ENCODE measurements at places on chromosomes 5 and 9.

- no peak for DNase-seq
Observed at GRCh38 chr5:100771181-100771580, 131.9 kb downstream of the ST8SIA4 start.

GRCh38 chr9:137113385-137114159, 961 bp downstream of the DPP7 start:
- no peak for DNase-seq

DNA sequence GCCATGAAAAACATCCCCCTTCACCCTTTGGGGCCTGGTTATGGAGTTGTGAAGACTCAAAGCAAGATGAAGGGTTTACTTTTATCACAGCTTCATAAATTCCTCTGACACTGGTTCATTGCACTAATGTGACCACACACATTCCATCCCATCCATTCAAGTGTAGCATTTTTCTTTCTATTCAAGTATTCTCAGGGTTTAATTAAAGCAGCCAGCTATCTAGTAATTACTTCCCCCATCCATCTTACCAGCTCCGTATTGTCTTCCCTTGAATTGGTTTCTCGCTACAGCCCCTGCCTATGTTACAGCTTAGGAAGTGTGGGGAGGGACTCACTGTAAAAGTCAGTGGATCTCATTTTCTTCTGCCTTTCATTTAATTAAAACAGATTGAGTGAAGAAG, 387.0 kb upstream of the RFX3 start:
- DNase-seq = no peak

- DNase-seq = no peak
Observed at GRCh38 chr9:110486218-110486617, 93.3 kb downstream of the SVEP1 start.

GRCh38 chr9:121780177-121781040, 129.0 kb downstream of the DAB2IP start:
- no peak for DNase-seq

- peak; percentile 28 for DNase-seq
Observed at GRCh38 chr9:19493174-19493811, 84.5 kb downstream of the ACER2 start.

DNA sequence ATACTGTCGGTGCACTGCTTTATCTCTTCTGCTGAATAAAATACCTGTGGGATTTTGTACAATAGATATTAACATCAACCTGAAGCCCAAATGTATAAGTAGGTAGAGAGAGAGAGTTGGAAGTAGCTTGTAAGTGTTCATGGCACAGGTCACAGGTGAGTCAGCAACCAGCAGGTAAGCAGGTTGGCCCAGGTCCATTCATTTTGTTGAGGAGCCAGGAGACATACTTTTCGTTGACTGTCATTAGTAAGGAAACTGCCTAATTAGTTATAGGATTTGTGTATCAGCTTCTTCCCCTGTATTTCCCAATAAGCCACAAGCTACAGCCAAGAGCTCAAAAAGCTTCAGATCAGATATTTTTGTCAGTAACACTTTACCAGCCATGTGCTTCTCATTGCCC, 650.8 kb downstream of the IRX1 start:
- no peak for DNase-seq

DNA sequence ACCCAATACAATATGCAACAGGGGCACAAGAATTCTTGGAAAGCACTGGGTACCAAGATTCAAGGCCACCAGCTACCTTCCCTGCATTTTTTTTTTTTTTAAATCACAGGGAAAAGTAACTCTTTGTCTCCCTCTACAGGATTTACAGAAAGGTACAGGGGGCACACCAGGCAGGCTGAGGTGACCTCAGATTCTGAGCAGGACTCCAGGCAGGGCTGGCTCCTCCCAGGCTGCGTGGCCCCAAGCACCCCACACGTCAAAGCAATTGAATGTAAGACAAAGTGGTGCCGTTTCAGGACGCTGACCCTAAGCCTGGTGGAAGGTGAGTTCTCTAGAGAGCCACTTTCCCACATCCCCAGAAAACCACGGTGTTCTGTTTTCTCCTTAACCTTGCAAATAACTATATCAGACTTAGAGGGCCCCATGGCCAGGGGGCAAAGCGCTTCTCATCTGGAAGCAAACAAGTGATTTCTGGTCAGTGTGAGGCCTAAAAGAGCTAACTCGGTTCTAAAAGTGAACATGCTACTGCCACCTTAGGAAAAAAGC, 222.6 kb downstream of the ROR2 start:
- DNase-seq = peak; percentile 62

DNA sequence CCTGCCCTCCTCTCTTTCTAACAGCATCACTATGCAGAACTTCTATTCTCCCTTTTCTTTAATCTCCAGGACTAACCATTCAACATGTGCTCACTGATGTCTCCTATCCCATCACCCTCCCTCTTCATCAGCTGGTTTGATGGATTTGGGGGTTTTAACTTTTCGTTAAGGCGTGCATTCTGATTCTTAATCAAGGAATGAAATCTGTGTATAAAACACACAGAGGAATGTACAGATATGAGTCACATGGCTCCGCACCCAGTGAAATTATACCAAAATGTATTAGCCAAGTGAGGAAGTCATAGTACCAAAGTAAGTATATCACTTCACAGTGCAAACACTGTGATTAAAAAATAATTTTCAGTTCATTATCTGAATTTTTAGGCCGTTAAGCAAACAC, 35.2 kb downstream of the MARCHF11 start:
- DNase-seq = no peak

- no peak for DNase-seq
Observed at GRCh38 chr5:122701640-122702523, 73.0 kb upstream of the SNX2 start.

GRCh38 chr9:34603610-34604231, 8.2 kb downstream of the RPP25L start:
- DNase-seq = peak; percentile 67

- DNase-seq = peak; percentile 82
Observed at GRCh38 chr5:75049456-75050351, 2.7 kb downstream of the GCNT4 start.

DNA sequence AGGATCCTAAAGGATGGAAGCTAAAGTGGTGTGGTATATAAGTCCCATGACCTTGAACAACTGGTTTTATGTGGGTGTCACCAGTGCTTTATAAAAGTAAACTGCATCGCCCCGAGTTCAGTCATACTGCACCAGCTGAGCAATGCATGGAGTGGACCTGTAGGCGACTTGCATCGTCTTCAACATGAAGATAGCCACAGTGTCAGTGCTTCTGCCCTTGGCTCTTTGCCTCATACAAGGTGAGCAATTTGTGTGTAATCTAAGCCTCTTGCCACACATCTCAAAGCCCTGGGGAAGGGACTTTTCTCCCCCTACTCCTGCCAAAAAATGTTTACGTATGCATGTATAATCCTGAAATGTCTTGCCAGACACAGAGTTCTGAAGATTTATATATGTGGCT, at the start of gene SPINK5:
TSS of gene SPINK5 (plus strand) at position 120 of the 400 bp plus-strand sequence. CDS start at position 185, 65 bp downstream.
- no peak for DNase-seq

DNA sequence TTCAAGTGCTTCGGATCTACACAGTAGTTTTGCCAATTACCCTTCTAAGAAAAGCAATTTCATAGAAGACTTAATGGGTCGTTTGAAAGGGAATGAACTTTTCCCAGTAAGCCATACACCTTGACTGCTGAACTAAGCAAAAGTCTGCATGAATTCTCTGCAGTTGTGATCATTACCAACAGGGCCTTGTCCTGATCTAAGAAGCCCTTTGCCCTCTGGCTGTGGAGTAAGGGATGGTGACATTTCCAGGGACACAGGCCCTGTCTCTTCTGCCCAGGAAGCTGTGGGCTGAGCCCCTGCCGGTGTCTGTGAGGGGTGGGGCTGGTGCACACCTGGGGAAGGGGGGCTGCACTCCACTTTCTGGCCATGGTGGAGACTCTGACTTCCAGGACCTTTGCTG, 30.5 kb downstream of the ZDHHC11 start:
- no peak for DNase-seq
